ENCODE measurements at places on chromosomes 4 and X. TPM values are rescaled to one million over a fixed set of nuclear protein-coding genes. Genes with fewer than 3 reads are reported as not detected.

DNA sequence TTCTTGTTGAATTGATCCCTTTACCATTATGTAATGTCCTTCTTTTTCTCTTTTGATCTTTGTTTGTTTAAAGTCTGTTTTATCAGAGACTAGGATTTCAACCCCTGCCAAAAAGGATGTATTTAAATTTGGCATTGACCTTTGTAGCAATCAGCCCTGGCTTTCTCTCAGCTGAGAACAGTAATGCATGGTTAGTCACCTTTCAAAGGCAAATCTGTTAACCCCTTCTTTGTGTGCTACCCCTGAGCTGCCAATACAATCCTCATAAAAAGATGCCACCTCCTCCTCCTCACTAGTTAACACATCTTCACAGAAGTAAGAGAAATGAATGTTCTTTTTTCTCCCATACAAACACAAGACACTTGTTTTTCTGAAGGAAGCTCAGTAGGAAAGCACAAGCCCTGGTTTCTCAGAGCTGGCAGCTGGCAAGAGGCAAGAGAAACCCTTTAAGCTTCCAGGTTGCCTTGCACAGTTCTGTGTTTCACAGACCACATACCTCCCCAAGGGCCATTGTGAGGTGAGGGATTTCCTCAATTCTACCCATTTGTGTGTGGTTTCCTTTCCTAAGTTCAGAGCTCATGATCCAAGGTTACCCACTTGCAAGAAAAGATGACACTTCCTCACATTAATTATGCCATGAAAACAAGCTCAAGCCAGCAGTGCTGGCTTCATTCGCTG lies 122.6 kb downstream of the RCHY1 start:
- DNase-seq = no peak

- DNase-seq = no peak
These were observed 221.5 kb upstream of the SFRP2 start for GRCh38 chr4:154010371-154010770.

DNA sequence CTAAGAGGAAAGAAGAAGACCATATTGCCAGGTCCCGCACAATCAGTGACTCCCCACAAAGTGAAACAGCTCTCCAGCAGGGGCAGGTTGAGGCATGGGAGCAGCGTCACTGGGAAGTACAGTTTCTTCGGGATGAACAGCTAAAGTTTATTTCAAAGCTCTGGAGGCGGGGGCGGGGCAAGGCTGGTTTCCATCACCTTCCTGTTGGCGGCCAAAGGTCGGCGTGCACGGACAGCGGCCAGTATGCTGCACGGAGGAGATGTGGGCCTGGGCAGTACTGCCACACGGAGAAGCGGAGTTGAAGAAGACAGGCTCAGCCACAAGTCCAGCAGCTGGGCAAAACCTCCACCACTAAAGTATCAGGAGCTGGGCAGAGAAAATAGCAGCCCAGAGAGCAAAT lies 951 bp upstream of the ZNF518B start:
- DNase-seq = no peak

DNA sequence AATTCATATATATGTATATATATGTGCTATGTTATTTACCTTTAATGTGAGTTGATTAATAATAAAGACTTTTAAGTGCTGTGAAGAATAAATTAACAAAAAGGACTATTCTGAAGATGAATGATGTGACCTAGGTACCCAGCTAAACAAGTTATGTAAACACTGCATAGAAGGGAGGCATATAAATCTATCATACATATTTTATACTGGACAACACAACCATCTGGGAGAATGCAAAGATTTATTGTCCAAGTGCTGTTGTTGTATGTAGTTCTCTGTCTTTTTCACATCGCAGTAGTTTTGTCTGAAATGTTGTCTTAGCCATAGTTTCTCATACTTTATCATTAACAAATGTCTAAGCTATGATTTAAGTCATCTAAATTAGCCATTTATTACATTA lies 337.6 kb downstream of the PCDH18 start:
- DNase-seq = no peak

DNA sequence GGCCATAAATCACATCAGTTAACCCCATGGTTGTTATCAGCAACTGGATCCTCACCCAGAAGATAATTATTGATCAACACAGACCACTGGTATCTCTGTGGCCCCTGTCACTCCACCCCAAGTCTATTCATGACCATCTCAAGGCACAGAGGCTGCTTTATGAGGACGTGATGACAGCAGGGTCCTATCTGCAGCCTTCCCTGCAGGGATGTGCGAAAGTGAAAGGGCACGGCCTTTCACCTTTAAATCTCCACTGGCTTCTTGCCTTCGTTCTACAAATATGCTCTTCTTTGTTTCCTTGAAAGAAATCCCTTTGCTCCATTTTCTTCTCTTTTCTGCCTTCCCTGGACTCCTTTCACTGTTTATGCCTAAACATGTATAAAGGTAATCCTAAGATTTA lies 170.6 kb upstream of the EDNRA start:
- no peak for DNase-seq

DNA sequence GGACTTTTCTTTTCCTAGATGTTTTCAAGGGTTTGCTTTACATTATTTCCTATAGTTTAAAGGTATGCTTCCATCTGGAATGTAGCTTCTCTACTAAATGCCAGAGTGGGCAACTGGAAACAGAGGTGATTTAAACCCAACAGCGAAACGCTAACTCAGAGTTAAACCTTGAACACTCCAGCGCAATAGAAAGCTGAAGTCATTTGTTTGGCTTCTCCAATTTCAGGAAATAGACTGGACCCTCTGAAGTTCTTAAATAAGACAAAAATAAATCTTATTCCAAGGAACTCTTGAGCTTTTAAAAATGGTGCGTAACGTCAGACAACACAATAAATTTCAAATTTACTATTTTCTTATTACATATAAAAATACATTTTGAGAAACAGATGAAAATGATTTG lies 1560.0 kb upstream of the TENM3 start:
- DNase-seq = no peak

DNA sequence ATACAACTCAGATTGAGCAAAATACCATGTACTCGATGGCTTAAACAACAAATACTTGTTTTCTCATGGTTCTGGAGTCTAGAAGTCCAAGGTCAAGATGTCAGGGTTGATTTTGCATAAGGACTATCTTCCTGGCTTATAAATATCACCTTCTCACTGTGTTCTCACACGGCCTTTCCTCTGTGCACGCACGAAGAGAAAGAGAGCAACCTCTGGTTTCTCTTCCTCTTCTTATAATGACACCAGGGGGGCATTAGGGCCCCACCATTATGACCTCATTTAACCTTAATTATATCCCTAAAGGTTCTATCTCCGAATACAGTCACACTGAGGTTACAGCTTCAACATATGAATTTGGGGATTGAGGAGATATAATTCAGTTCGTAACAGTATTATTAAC lies 504.0 kb downstream of the MAGEE1 start:
- no peak for DNase-seq

DNA sequence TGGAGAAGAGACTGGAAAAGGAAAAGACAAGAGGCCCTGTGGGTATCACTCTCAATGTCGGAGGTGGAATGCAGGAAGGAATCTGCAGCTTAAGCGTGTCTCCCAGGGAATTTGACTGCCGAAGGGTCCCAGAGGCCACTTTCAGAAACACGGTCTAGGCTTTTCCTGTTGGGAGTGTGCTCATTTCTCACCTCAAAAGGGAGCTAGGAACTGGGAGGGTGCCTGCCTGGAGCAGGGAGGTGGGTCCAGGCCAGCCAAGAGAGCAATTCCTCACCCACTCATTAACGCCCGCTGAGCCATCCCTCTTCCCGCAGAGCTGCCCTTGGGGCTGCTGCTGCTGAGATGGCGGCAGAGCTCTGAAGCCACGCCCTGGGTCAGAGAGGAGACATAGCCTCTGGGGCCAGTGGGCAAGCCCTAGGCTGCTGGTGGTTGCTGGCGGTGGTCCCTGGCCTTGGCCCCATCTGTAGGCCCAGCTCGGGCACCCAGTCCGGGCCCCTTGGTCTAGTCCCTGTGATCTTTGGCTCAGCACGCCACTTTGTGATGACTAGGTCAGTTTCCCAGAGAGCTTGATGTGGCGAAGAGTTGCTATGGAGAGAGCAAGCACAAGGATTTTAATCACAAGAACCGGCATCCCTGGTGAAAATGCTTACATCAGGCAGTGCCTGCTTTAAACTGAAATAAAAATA lies 4.1 kb downstream of the ZNF185 start:
- no peak for DNase-seq

GRCh38 chr4:172055046-172055445 lies 241.8 kb downstream of the GALNTL6 start:
- no peak for DNase-seq

- no peak for DNase-seq
These were observed 207.3 kb upstream of the CENPE start for GRCh38 chr4:103405415-103405814.

- no peak for DNase-seq
These were observed 199.0 kb upstream of the DDX53 start for GRCh38 chrX:22800806-22801205.

- DNase-seq = no peak
These were observed 18.0 kb downstream of the GC start for GRCh38 chr4:71765821-71766383.

SULT1E1 gene
- 212 TPM for polyA plus RNA-seq
